ENCODE measurements at places on chromosomes 11 and 22.

- no peak for DNase-seq
These were observed 536.6 kb downstream of the SOX6 start for GRCh38 chr11:15819679-15820286.

GRCh38 chr11:47784785-47785381 lies 17.7 kb upstream of the FNBP4 start:
- no peak for DNase-seq

GRCh38 chr22:43658823-43659222 lies 153.3 kb downstream of the EFCAB6 start:
- no peak for DNase-seq

GRCh38 chr11:125987066-125987641 lies 41.3 kb downstream of the VSIG10L2 start:
- DNase-seq, result no peak

GRCh38 chr22:22248878-22249277 lies 4.3 kb downstream of the VPREB1 start:
- peak; percentile 5 for DNase-seq
